ENCODE measurements at places on chromosomes 1 and 21.

DNA sequence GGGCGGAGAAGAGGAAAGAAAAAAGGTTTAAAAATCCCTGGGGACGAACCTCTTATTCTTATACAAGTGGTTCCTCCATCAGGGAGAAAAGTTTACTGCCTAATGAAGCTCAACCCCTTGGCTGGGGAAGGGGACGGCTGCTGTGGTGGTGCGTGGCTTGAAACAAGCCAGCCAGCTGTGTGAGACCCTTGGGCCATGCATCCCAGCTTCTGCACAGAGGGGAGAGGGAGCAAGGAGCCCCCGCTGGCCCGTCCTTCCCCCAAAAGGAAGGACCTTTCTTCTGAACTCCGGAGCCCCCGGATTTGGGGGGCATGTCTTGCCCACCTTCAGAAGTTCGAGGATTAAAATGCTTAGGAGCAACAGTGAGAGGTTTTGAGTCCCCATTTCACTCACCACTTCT lies 67.3 kb downstream of the STUM start:
- DNase-seq = no peak

GRCh38 chr1:110283677-110284076 lies 55.5 kb upstream of the RBM15 start:
- no peak for DNase-seq

GRCh38 chr1:17258116-17258757 lies 9.3 kb downstream of the PADI3 start:
- DNase-seq = peak; percentile 40

- DNase-seq = no peak
Measured at GRCh38 chr1:209420276-209420675, 163.2 kb upstream of the CAMK1G start.

DNA sequence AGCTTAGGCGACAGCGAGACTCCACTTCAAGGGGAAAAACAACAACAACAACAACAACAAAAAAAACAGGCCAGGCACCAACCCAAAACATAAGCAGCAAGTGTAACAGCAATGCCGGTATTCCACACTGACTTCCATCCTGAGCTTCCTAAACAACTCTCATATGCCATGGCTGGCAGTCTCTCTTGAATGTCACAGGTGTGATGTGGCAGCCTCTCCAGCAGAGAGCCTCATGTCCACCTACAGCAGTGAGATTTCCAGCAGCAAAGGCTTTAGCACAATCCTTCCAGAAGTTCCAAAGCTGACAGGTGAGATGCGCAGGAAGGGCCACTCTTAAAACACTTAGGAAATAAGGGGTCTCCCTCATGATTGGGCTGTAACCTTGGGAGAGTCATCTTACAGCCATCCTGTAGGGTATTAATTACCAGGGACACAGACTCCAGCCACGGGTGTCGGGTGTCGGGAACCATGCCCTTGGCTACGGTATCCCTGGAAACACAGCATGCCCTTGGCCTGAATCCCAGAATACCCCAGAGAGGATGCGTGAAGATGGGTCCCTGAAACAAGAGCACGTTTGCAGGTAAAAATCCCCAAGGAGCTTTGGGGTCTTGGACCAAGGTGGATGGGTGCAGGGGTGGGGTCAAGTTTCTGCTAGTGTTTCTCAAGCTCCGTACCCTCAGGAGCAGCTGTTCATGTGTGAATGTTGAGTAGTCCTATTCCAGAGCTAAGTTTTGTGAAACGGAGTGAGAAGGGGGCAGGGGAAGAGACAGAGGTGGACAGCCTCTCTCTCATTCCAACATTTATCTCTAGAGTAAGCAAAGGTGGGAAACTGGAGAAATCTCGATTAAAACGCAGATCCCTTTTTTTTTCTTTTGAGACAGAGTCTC lies 31.4 kb downstream of the CLSTN1 start:
- DNase-seq = peak; percentile 23

DNA sequence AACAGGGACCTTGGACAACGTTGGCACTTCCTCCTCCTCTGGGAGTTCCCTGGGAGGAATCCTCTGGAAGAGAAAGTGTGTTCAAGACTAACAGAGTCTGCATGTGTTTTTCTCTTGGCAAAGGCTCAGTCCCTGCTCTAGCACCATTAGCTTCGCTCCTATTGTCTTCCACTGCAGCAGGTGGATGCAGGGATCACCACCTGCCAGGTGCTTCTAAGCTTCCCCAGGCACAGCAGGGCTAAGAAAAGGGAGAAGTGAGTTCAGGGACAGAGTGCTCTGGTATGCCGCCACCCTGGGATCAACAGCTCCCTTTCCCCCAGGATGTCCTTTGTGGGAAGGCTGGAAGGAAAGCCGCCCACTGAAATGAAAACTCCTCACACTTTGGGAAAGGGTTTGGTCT lies 43.9 kb upstream of the IL20 start:
- no peak for DNase-seq

DNA sequence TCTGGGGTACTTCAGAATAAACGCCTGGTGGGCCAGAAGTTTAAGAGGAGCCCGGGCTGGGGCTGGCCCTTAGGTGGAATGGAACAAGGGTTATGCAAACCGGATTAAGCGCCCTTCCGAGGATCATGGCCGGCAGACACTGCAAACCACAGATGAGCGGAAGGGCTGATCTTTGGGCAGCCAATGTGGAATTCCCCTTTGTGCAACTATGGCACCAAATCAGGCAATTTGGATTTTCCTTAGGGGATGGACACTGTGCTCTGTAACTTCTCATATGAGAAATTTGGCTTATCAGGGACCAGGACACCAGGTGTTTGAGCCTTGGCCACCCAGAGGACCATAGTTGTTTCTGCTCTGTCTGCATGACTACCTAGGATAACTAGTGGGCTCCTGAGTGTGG lies 5.7 kb upstream of the IL10 start:
- DNase-seq = no peak

- no peak for DNase-seq
Measured at GRCh38 chr21:38228115-38228514, 28.7 kb upstream of the KCNJ15 start.

DNA sequence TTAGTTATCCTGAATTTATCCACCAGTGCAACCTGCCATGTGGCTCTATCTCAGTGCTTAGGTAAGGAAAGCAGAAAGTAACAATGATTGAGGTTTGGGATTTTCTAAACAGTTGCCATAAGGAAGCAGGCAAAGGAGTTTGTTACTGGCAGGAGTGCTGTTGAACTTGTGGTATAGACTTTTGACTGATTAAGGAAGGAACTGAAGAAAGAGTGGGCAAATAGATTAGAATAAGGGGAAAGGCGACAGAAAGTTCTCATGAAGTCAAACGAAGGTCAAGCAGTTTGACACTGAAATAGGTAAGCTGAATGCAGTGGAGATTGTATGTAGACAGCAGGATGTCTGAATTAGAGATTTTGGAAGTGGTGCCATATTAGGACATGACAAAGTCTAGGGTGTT lies 24.2 kb upstream of the CR2 start:
- DNase-seq = no peak

- no peak for DNase-seq
Measured at GRCh38 chr1:200776949-200777348, 38.3 kb downstream of the CAMSAP2 start.

DNA sequence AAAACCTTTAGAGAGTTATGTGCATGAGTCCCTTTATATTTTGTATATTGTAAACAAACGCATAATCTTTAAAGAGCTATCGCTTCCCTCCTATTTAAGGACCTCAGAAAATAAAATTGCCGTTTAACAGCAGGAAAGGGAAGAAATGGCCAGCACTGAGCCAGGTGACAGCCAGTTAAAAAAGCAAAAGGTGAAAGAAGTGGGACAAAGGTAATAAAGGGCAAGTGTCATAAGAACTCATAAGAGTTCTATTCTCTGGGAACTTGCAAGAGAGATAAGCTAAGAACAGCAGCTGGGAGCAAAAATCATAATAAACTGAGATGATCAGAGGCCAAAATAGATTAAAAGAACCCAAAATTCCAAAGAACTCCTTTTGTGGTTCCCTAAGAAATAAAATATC lies 520.9 kb upstream of the PKN2 start:
- no peak for DNase-seq

GRCh38 chr1:53754484-53755312 lies 15.7 kb upstream of the GLIS1 start:
- peak; percentile 74 for DNase-seq

- DNase-seq = no peak
Measured at GRCh38 chr1:183630748-183631147, 4.8 kb downstream of the ARPC5 start.

DNA sequence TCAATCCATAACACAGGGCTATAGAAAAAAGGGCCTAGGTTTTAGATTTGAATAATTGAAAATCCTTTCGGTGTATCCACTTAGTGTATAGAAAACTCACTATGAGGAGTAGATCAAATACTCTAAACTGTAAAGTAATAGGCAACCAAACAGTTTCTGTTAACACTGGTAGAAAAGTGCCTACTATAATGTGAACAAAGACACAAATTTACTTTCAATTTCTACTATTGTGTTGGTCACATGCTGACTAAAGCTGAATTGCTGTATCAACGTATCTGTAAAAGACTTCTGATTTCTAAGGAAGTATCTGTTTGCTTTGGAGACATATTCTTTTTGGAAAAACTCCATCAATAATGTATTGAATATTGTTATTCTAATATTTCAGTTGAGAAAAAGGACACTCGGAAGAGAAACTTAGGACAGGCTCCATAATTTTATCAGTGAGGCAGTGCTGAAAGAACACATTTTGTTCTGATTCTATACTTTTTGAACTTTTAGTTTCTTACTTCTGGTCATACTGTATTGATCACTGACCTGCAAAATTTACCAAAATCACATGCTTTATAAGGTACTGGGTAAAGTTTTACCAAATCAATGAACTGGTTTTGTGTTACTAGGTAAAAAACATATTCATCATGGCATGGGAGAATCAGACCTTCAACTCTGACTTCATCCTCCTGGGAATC lies at the start of gene OR2M5:
Gene OR2M5 (plus strand): TSS at position 636 of the 686 bp plus-strand sequence. CDS start 0 bp downstream, at position 636.
- DNase-seq = no peak

DNA sequence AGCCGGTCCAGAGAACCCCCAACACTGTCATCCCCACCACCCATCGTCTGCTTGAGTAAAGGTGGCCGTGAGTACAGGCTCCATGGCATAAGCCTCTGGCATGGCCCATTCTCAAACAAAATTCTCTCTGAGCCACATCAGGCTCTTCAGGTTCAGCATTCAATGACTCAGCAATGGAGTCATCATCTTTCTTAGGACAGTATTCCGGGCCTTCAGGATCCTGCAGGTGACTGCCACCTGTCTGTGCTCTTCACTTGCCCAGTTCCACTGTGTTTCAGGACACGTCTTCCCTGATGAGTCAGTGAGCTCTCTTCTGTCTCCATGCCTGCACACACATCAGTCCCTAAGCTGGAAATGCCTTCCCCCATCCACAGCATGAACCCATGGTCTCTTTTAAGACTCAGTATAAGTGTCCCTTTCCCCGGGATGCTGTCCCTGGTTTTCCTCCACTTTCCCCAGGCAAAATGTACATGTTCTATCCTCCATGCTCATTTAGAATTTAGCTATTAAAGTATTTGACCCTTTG lies 81.1 kb upstream of the FGGY start:
- no peak for DNase-seq

- peak; percentile 74 for DNase-seq
Measured at GRCh38 chr1:46137916-46138315, 5.5 kb upstream of the PIK3R3 start.

DNA sequence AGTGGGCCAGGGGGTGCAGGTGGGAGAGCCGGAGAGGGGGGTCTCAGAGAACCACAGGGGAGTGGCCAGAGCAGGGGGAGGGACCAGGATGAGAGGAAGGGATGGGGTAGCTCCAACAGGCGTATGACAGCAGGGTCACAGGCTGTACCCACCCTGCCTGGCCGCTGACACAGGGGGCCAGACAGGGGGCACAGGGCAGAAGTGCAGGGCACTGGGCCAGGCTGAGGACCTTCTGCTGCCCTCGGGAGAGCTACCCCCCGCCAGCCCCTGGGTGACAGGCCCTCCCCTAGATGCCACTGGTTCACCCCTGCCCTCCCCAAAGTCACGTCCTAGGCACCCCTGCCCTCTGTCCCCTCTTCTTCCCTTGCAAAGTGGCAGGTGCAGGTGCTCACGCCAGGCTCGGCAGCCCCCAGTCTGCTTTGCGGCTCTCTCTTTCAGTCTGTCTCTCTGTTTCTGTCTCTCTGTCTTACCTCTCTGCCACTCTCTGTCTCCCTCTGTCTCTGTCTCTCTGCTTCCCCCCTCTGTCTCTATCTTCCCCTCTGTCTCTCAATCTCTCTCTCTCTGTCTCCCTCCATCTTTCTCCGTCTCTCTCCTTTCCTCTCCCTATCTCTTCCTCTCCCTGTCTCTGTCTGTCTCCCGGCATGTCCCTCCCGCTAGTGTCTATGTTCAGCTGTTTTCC lies 48.5 kb downstream of the WNT9A start:
- DNase-seq = no peak

DNA sequence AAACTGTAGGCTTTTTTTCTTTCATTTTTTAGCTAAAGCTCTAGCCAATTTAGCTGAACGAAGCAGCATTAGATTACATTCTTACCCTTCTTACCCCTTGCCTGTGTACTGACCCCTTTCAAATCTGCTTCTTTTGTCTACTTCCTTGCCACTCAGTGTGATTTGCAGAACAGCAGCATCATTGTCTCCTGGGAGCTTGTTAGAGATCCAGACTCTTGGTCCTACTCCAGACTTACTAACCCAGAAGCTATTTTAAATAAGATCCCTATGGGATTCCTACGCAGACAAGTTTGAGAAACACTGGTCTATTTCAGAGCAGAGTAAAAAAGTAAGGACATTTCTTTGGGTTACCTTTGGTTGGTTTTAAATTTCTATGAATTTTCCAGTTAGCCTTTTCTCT lies 13.8 kb downstream of the LRRC39 start:
- DNase-seq = no peak

GRCh38 chr1:93605812-93606512 lies 75.7 kb downstream of the BCAR3 start:
- peak; percentile 62 for DNase-seq

GRCh38 chr1:69491416-69491815 lies 76.3 kb upstream of the LRRC7 start:
- DNase-seq = no peak

DNA sequence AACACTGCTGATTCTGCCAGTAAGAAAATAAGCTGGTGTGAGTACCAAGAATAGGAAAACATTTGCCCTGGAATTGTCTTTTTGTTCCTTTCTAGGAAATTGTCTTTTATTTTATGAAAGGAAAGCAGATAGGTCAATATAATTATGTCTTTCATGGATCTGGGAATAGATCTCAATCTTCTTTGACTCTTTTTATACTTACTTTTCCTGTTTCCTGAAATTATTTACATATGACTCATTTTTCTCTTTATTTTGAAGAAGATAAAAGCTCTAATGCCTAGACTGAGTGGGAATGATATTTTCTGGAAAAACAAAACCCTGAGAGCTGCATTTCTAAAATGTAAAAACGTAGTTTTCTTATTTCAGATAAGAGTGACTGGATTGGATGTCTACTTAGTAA lies 100.1 kb downstream of the MAN1A2 start:
- no peak for DNase-seq
